ENCODE measurements at places on chromosomes 12 and 14. TPM values are rescaled to one million over a fixed set of nuclear protein-coding genes. Genes with fewer than 3 reads are reported as not detected.

- no peak for DNase-seq
- no peak overlapping the region for H3K27ac ChIP-seq
- no peaks in the 10 kb centered on the region for H3K36me3 ChIP-seq
- no peak overlapping the region for H3K4me3 ChIP-seq
These were observed 583.5 kb upstream of the TBX3 start for GRCh38 chr12:115267464-115267863.

DNA sequence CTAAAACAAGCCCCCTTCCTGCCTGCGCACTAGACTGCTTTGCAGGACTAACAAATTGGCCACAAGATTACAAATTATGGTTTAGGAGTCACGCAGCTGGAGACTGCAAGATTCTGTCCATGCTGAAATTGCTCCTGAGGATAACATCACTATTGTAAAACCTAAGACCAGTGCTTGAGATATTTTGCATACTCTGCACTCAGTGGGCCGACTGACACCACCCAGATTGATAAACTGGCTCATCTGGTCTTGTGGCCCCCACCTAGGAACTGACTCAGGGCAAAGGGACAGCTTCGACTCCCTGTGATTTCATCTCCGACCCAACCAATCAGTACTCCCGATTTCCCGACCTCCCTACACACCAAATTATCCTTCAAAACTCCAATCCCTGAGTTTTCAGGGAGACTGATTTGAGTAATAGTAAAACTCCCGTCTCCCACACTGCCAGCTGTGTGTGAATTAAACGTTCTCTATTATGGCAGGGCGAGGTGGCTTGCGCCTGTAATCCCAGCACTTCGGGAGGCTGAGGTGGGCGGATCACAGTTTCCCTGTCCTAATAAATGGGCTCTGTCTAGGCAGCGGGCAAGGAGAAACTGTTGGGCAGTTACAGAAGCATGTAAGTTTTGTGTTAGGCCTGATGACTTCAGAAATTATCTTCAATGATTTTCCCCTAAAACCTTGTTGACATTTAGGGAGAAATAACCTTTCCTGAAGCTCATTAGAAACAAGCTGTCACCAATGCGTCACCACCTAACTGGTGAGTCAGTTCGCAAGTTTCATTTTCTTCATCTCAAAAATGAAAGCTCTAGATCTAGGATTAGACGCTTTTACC is 5.3 kb upstream of the UBC start:
- peaks cover 3% of the 10 kb centered on the region for H3K36me3 ChIP-seq
- no peaks in the 10 kb centered on the region for H3K27me3 ChIP-seq
- H3K27ac ChIP-seq: peak overlapping the region; percentile 100
- peak overlapping the region; percentile 88 for H3K4me3 ChIP-seq
- peaks cover 62% of the 10 kb centered on the region for H3K4me1 ChIP-seq

DNA sequence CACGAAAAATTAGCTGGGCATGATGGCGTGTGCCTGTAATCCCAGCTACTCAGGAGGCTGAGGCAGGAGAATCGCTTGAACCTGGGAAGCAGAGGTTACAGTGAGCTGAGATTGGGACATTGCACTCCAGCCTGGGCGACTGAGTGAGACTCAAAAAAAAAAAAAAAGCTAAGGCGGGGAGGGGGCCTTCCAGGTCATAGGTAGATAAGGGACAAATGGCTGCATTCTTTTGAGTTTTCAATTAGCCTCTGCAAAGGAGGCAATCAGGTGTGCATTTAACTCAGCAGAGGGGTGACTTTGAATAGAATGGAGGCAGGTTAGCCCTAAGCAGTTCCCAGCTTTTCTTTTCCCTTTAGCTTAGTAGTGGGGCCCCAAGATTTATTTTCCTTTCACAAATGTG is 743 bp upstream of the AACS start:
- no peak overlapping the region for H3K27ac ChIP-seq
- no peaks in the 10 kb centered on the region for H3K36me3 ChIP-seq
- peaks cover 11% of the 10 kb centered on the region for H3K4me1 ChIP-seq
- H3K27me3 ChIP-seq: peaks cover 20% of the 10 kb centered on the region

- no peak for DNase-seq
- peak overlapping the region; percentile 94 for H3K4me3 ChIP-seq
- H3K27me3 ChIP-seq: peaks cover 1% of the 10 kb centered on the region
- H3K36me3 ChIP-seq: no peaks in the 10 kb centered on the region
These were observed 62.7 kb upstream of the PTGR2 start for GRCh38 chr14:73788701-73789551.

DNA sequence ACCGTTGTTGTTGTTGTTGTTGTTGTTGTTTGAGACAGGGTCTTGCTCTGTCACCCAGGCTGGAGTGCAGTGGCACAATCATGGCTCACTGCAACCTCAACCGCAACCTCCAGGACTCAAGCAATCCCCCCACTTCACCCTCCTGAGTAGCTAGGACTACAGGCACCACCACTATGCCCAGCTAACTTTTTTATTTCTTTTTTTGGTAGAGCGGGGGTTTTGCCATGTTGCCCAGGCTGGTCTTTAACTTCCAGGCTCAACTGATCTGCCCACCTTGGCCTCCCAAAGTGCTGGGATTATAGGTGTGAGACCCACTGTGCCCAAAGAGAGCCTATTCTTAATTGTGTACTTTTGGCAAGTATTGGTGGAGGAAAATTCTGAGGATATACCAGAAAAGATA is 25.7 kb downstream of the MOK start:
- DNase-seq: no peak
- no peaks in the 10 kb centered on the region for H3K36me3 ChIP-seq
- no peaks in the 10 kb centered on the region for H3K4me1 ChIP-seq
- no peak overlapping the region for H3K4me3 ChIP-seq
- no peak overlapping the region for H3K27ac ChIP-seq

DNA sequence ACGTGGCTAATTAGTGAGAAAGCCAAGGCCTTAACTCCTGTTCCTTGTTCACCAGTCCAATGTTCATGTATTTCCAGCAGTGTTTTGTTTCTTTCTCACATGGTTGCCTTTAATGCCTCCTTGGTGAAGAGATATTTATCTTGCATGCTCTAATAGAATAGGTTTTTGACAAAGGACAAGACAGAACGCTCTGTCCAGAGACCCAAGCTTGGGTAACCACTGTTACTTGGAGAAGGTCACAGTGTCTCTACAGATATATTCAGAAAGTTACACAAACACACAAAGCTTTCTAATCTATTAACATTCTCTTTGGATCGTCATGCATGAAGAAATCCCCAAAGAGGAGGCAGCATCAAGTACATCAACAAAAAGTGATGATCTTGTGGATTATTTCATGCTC is 33.1 kb downstream of the RERG start:
- no peak for DNase-seq
- no peak overlapping the region for H3K27ac ChIP-seq
- H3K27me3 ChIP-seq: peaks cover 4% of the 10 kb centered on the region
- H3K4me3 ChIP-seq: no peak overlapping the region

DNA sequence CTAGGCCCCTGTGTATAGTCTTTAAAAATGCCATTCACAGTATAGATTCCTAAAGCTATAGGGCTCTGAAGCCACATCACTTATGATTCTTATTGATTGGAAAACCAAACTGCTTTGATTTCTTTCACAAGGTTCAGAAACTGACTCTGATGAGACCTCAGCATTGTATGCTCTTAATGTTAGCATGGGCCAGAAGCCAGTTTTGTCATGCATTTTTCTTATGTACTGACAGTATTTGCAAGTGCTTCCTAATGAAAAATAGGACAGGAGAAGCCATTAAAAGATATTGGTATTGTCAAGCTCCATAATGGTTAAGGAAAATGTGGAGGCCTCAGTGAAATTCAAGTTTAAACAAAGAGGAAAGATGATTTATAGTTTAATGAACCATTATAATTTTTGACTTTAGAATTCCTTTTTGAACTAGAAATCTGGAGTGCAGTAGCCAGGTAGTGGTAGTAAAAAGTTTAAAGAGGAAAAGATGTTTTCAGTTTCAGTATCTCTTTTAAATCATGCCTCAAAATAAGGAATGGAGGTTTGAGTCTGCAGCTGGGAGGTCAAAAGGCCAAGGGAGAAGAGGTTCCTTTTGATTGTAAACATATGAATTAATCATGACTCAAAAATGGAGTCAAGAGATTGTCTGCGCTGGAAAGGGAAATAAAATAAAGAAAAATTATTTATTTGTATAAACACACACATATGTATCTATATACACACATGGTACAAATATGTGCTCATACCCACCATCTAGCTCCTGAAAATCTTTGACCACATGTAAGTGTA is 388.1 kb upstream of the PRICKLE1 start:
- H3K27ac ChIP-seq: no peak overlapping the region
- no peak overlapping the region for H3K4me3 ChIP-seq
- H3K27me3 ChIP-seq: no peaks in the 10 kb centered on the region
- H3K36me3 ChIP-seq: no peaks in the 10 kb centered on the region
- DNase-seq: no peak

GRCh38 chr14:74962493-74962892 is 7.1 kb upstream of the PGF start:
- no peak for DNase-seq
- no peak overlapping the region for H3K4me3 ChIP-seq
- H3K4me1 ChIP-seq: peaks cover 10% of the 10 kb centered on the region
- no peaks in the 10 kb centered on the region for H3K36me3 ChIP-seq
- peak overlapping the region; percentile 13 for H3K27ac ChIP-seq

The C3AR1 gene
- total RNA-seq: 7.8 TPM

The ACSM4 gene
- total RNA-seq: not detected

Measured in activated naive CD8-positive, alpha-beta T cell treated with anti-CD3 and anti-CD28 coated beads, Interleukin-2, amount 10 ng/mL, durations not matched to agents 7 days and 5 days (primary cell).